ENCODE measurements at places on chromosomes 7 and 10.

GRCh38 chr10:7258948-7259523, 151.8 kb downstream of the SFMBT2 start:
- no peak for DNase-seq

DNA sequence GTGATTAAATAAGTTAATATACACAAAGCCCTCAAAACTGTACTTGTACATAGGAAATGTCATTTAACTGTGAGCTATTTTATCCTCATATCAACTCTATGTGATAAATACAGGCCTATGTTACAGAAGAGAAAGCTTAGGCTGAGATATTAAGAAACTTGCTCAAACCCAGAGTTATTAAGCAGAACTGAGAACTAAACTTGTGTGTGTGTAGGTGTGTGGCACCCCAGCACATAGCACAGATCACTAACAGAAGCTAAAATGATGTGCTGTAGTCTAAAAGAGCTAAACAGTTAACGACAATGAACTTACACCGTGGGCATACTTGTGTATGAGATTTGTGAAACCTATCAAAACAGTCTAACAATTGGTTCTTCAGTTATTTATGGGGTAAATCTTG, 34.5 kb downstream of the MTPN start:
- no peak for DNase-seq

DNA sequence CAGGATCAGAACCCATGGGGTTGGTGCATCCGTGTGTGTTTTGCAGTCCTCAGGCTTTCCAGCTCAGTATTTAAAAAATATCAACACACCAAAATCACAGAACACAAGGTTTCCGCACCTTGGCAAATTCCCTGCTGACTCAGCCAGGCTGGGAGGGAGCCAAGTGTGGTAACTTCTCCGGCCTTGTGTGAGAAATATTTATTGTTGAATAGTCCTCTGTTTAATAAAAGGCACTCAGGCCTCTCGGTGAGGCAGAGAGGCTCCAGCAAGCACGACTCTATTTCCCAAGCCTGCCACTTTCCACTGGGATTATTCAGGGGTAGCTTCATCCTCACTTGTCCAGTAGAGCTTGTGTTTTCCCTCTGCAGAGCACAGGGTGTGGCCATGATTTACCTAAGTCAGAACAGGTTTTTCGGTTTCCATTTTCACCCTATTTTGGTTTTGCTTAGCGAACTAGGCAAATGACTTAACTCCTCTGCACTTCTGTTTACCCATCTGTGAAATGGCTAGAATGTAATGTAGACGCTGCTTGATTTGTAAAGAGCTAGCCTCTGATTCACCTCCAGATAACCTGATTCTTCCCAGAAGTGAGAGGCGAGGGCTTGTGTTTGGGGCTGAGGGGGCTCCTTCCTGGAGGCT, 13.0 kb upstream of the CHST15 start:
- peak; percentile 37 for DNase-seq

GRCh38 chr7:96337519-96337918, 15.6 kb upstream of the SLC25A13 start:
- DNase-seq = no peak

DNA sequence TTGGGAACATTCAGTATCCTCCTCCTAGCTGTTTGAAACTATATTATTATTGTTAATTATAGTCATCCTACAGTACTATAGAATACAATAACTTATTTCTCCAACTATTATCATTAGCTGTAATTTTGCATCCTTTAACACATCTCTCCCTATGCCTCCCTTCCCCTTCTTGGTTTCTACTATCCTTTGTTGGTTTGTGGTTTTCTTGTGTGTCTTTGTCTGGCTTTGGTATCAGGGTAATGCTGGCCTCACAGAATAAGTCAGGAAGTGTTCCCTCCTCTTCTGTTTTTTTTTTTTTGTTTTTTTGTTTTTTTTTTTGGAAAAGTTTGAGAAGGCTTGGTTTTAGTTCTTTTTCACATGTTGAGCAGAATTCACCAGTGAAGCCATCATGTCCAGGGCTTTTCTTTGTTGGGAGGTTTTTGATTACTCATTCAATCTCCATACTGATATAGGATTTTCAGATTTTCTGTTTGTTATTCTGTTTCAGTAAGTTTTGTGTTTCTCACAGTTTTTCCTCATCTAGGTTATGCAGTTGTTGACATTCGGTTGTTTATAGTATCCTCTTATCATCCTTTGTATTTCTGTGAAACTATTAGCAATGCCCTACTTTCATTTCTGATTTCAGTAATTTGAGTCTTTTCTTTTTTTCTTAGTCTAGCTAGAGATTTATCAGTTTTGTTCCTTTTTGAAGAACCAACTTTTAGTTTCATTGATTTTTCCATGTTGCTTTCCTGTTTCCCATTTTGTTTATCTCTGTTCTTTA, 21.6 kb downstream of the C1GALT1 start:
- no peak for DNase-seq

- DNase-seq = no peak
Measured at GRCh38 chr10:101273330-101273729, 44.1 kb upstream of the LBX1 start.

GRCh38 chr7:92432299-92432946, 14.9 kb upstream of the GATAD1 start:
- no peak for DNase-seq

GRCh38 chr7:112938863-112939573, 147.6 kb downstream of the GPR85 start:
- DNase-seq = no peak

DNA sequence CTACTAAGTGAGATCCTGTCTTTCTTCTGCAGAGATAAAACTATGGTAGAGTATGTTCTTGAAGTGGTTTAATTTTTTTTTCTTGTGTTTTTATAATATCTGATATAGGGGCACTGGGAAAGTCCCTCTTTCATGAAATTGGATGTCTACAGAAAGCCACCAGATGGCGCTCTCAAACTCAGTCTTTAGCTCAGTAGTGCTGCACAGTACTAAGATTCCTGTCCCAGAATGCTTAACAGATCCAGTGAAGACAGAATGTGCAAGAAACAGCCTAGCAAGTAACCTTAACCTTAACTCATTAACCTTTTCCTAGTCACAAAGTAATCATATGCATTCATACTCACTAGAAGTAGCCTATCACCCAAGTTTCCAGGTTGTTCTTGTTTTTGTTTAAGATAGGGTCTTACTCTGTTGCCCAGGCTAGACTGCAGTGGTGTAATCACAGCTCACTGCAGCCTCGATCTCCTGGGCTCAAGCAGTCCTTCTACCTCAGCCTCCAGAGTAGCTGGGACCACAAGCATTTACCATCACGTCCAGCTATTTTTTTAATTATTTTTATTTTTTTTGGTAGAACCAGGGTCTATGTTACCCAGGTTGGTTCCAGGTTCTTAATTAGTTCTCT, 56.7 kb downstream of the IDE start:
- peak; percentile 27 for DNase-seq

GRCh38 chr10:118818621-118819221, 64.0 kb upstream of the CACUL1 start:
- no peak for DNase-seq

DNA sequence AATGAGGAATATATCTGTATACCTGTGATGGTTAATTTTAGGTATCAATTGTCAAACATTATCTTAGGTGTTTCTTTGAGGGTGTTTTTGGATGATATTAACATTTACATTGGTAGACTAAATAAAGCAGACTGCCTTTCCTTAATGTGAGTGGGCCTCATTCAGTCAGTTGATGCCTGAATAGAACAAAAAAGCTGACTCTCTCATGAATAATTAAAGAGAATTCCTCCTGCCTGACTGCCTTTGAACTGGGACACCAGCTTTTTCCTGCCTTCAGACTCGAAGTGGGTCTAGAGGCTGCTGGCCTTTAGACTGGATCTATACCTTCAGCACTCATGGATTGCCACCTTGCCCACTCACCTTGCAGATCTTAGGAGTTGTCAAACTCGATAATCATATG, 117.9 kb upstream of the TMEM168 start:
- no peak for DNase-seq

DNA sequence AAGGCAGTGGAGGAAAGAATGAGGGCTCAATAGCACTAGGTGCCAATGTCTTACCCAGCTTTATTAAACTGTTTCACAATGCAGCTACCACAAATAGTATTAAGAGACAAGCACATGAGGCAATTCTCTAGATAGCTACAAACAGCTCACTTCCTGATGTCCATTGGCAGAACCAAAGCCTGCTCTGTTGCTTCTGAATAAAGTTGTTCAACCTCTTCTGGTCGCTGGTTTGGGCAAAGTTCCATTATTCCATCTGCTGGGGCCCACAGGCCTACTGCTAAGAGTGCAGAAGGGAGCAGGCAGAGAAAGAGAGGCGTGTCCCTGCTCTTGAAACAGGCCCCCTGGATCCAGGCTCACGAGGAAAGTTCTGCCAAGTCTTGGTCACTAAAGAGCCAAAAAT, 173.9 kb downstream of the ZNF438 start:
- peak; percentile 75 for DNase-seq

- DNase-seq = peak; percentile 79
Measured at GRCh38 chr7:66187905-66188304, 17.2 kb upstream of the TPST1 start.

- no peak for DNase-seq
Measured at GRCh38 chr10:13993169-13993568, 337.6 kb downstream of the FRMD4A start.

DNA sequence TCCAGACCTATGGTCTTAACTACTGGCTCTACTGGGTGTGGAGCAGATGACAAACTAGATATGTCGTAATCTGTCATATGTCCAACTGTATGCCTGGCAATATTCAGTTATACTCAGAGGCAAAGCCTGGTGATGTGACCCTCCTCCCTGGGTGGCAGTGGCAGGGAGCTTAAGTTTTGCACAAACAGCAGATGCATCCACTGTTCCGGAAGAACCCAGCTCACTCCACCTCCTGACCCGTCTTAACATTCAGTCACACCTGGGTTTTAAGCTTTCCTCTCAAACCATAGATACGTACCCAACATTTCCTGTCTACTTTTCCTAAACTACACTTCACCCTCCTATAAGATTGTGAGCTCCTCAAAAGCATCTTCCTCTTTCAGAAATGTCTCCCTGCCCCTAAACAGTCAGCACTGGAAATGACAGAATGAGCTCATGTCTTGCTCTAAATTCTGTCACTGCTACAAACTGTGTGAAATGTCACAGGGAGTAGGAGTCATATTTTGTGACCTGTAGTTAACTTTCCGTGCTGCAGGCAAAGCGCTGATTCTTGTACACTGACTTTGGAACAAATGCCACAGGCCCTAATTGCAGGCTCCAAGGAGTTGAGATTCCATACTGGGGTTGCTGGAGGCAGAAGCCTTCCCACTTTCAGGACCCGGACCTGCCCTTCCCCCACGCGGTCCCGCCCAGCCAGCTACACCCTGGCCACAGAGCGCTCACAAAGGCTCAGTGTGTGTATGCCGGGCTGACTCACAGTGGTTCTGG, 23.9 kb downstream of the SCD start:
- no peak for DNase-seq

- DNase-seq = no peak
Measured at GRCh38 chr10:43649185-43649523, 473 bp upstream of the ZNF32 start.

- DNase-seq = no peak
Measured at GRCh38 chr10:106280896-106281460, 883.5 kb downstream of the SORCS1 start.

DNA sequence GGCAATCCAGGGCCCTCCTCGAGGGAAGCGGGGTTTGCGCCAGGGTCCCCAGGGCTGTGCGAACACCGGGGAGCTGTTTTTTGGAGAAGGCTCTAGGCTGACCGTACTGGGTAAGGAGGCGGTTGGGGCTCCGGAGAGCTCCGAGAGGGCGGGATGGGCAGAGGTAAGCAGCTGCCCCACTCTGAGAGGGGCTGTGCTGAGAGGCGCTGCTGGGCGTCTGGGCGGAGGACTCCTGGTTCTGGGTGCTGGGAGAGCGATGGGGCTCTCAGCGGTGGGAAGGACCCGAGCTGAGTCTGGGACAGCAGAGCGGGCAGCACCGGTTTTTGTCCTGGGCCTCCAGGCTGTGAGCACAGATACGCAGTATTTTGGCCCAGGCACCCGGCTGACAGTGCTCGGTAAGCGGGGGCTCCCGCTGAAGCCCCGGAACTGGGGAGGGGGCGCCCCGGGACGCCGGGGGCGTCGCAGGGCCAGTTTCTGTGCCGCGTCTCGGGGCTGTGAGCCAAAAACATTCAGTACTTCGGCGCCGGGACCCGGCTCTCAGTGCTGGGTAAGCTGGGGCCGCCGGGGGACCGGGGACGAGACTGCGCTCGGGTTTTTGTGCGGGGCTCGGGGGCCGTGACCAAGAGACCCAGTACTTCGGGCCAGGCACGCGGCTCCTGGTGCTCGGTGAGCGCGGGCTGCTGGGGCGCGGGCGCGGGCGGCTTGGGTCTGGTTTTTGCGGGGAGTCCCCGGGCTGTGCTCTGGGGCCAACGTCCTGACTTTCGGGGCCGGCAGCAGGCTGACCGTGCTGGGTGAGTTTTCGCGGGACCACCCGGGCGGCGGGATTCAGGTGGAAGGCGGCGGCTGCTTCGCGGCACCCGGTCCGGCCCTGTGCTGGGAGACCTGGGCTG, 26.0 kb downstream of the PRSS2 start:
- no peak for DNase-seq

GRCh38 chr10:121921238-121921931, 6.4 kb downstream of the ATE1 start:
- no peak for DNase-seq

- no peak for DNase-seq
Measured at GRCh38 chr10:10609379-10609955, 408.2 kb upstream of the CELF2 start.

- DNase-seq = no peak
Measured at GRCh38 chr10:77613476-77614130, 24.0 kb downstream of the KCNMA1 start.

DNA sequence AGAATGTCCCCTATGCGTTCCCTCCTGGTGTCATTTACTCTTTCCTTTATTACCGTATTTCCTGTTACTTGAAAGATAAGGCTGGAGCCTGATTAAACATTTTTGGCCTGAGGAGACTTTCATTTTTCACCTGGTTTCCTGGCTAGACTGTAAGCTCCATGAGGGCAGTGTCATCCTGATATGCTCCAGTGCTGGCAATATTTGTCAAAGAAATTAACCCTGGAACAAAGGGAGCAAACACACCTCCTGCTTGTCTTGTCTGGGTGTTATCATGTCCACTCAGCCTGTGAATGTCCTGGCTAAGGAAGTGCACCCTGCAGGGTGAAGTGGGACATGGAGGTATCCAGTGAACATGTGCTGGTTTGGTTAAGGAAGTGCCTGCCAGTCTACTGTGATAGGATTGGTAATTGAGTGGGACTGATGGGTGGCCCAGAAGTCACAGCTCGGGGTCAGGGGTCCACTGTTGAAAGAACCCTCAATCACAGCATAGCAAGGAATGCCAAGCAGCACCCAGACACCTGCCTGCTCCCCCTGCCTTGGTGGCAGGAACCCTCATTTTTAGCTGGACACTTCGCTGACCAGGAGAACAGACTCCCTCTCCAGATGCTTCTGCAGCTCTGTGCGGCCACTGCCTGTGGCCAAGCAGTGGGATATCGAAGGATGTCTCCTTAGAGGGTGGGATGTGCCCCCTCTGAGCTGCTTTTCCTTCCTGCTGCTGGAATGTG, 20.9 kb upstream of the PPIA start:
- DNase-seq = no peak

GRCh38 chr10:53387562-53387961, 615.0 kb upstream of the MBL2 start:
- no peak for DNase-seq

- no peak for DNase-seq
Measured at GRCh38 chr10:25170627-25171026, 4.2 kb upstream of the GPR158 start.

GRCh38 chr10:33241351-33241750, 93.1 kb downstream of the NRP1 start:
- peak; percentile 20 for DNase-seq

- no peak for DNase-seq
Measured at GRCh38 chr7:44274623-44274975, 50.8 kb downstream of the CAMK2B start.

All from GM04503 (cell line).